Psoas muscle (tissue), 8 donors: ENCODE measurements at places on chromosomes 2 and 18. TPM values are rescaled to one million over a fixed set of nuclear protein-coding genes. Genes with fewer than 3 reads are reported as not detected.

CCDC74A gene
- total RNA-seq: not detected

PCARE gene
- 1.0 TPM for total RNA-seq

DNA sequence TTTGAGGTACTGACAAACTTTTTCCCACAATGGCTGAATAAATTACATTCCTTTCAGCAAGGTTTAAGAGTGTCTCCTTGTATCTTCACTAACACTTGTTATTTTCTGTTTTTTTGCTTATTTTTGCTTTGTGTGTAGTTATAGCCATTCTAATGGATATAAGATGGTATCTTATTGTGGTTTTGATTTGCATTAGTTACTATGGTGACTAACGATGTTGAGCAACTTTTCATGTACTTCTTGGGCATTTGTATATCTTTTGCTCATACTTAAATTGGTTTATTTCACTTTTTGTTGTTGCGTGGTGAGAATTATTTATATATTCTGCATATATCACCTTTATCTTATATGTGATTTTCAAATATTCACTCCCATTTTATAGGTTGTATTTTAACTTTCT is 79.9 kb upstream of the FSIP2 start:
- no peak for DNase-seq

- no peak for DNase-seq
Measured at GRCh38 chr2:184654945-184655344, 56.6 kb downstream of the ZNF804A start.

GRCh38 chr2:98704499-98705332 is 26.2 kb downstream of the MGAT4A start:
- DNase-seq: no peak
